Osteocyte (in vitro differentiated cells): ENCODE measurements at places on chromosomes 5 and 9. TPM values are rescaled to one million over a fixed set of nuclear protein-coding genes. Genes with fewer than 3 reads are reported as not detected.

Gene PPIC
- 44.6 and 51.8 TPM in 2 replicates for total RNA-seq

DNA sequence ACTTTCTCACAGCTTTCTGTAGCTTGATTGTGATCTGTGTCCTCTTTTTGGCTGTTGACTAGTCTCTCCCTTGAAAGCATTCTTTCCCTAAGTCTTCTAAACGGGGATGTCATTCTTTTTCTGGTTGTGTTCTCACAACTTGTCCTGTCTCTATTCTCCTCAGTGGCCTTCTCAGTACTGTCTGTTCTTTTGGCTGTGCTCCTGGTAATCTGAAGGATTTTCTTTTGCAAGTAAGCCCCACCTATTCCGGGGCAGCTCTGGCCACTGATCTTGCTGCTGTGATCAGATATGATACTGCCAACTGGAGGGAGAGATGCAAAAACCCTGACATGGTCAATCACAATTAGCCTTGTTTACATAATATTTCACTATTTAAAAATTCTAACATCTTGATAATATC, 172.2 kb downstream of the CDC42SE2 start:
- no peaks in the 10 kb centered on the region for H3K27me3 ChIP-seq
- H3K36me3 ChIP-seq = peaks cover 39% of the 10 kb centered on the region
- no peak overlapping the region for H3K27ac ChIP-seq
- H3K4me3 ChIP-seq = no peak overlapping the region
- no peaks in the 10 kb centered on the region for H3K4me1 ChIP-seq

DNA sequence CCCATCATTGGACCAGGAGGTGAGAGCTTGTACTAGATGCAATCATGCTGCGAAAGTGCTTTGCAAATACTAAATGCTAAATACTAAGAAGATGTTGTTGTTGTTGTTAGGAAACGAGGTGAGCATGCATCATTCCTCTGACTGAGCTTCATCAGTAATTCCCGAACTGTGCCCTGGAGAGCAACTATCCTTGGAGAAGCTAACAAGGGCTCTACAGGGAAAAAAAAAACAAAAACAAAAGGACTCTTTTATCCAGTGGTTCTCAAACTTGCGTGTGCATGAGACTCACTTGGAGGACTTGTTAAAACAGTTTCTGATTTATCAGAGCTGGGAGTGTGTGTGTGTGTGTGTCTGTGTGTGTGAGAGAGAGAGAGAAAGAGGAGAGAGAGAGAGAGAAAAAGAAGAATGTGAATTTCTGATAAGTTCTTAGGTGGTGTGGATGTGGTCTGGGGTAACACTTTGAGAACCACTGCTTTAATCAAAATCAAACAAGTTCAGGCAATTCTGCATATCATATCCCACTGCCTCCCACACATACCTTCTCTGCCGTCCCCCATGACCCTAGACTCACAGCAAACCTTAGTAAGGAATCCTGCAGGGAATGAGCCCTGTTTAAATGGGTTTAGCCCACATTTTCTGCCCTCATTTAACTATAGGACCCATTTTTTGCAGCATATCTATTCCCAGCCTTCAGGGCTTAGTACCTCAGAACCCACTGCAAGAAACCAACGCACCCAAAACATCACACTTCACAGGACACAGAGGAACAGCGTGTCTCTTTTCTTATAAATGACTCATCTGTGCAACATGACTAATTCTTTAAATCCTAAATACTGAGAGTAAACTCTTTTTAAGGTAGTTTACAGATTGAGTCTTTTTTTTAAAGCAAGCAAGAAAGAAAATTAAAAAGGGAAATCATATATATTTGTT, 48.9 kb downstream of the PDE6A start:
- peak overlapping the region; percentile 24 for H3K27ac ChIP-seq
- no peak for DNase-seq
- H3K4me3 ChIP-seq = no peak overlapping the region
- H3K27me3 ChIP-seq = no peaks in the 10 kb centered on the region

GRCh38 chr9:112271466-112272098, 61.8 kb downstream of the PTBP3 start:
- no peak overlapping the region for H3K4me3 ChIP-seq
- peaks cover 21% of the 10 kb centered on the region for H3K36me3 ChIP-seq
- H3K4me1 ChIP-seq = peaks cover 14% of the 10 kb centered on the region
- no peak for DNase-seq
- H3K27ac ChIP-seq = no peak overlapping the region

- peaks cover 15% of the 10 kb centered on the region for H3K36me3 ChIP-seq
- H3K27me3 ChIP-seq = no peaks in the 10 kb centered on the region
- H3K4me1 ChIP-seq = peaks cover 46% of the 10 kb centered on the region
These were observed 760 bp upstream of the MAN1B1 start for GRCh38 chr9:137085920-137086530.

GRCh38 chr5:180208435-180209081, 453 bp downstream of the RASGEF1C start:
- H3K4me3 ChIP-seq = peak overlapping the region; percentile 63
- H3K4me1 ChIP-seq = peaks cover 4% of the 10 kb centered on the region
- H3K36me3 ChIP-seq = no peaks in the 10 kb centered on the region
- DNase-seq = peak; percentile 83

- H3K36me3 ChIP-seq = peaks cover 8% of the 10 kb centered on the region
- H3K27me3 ChIP-seq = no peaks in the 10 kb centered on the region
- peaks cover 24% of the 10 kb centered on the region for H3K4me1 ChIP-seq
These were observed 68.5 kb downstream of the BNC2 start for GRCh38 chr9:16801871-16802466.

DNA sequence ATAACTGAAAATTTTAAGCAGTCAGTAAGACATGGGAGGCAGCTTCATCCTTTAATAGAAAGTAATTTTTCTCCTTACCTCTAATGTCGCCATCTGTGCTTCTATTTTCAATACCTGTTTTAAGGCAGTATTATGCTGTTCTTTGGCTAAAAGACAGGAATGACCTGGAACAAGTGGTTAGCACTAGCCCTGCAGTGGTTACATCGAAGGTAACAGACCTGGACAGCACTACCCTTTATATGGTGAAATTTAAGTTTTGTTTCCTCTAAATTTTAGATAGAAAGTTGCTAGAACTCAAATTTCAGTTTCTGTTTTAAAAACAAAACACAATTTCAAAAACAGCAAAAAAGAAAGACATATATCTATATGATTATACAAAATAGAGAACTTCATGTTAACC, 534.1 kb upstream of the CDH6 start:
- DNase-seq = no peak
- no peak overlapping the region for H3K4me3 ChIP-seq
- peaks cover 4% of the 10 kb centered on the region for H3K36me3 ChIP-seq
- peaks cover 2% of the 10 kb centered on the region for H3K27me3 ChIP-seq

Gene PKD2L2
- total RNA-seq = not detected in 2 replicates

Gene PCDHGB1
- 1.4 and 1.8 TPM in 2 replicates for total RNA-seq
